Renal cortex interstitium (tissue), 15 donors: ENCODE measurements at places on chromosomes 4 and X. TPM values are rescaled to one million over a fixed set of nuclear protein-coding genes. Genes with fewer than 3 reads are reported as not detected.

The GSX2 gene
- not detected for polyA plus RNA-seq

DNA sequence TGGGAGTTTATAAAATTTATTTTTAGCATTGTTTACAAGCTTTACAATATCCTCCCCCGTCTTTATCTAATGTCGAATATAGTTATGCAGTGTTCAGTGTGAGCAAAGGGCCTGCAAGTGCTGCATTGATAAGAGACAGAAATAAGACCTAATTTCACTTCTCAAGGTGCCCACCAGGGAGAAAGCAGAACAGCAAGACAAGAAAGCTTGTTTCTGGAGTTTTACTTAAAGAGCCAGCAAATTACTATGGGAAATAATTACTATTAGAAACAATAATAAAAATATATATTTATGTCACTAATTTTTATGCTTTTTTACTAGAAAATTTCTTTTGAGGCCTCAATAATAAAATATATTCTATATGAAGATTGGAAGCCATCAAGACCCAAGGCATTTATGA, 2677.7 kb downstream of the ARAP2 start:
- DNase-seq = no peak

- DNase-seq = no peak
Observed at GRCh38 chr4:149972407-149972806, 105.8 kb upstream of the DCLK2 start.

DNA sequence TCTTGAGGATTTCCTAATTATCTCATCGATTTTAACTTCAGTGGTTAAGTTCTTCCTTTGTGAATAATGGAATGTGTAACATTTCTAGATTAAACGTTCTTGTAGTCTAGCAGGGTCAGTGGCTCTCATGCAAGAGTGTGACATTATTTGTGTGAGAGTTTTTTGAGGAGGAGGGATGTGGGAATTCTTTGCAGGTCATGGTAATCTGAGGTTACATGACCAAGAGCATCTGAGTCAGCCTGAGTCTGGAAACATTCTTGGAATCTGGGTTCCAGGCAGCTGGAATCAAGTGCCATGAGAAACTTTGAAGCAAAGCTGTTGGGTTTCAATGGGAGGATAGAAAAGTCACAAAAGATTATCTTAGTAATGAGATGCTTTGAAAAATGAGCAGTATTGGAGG, 49.5 kb downstream of the GK start:
- DNase-seq = no peak

DNA sequence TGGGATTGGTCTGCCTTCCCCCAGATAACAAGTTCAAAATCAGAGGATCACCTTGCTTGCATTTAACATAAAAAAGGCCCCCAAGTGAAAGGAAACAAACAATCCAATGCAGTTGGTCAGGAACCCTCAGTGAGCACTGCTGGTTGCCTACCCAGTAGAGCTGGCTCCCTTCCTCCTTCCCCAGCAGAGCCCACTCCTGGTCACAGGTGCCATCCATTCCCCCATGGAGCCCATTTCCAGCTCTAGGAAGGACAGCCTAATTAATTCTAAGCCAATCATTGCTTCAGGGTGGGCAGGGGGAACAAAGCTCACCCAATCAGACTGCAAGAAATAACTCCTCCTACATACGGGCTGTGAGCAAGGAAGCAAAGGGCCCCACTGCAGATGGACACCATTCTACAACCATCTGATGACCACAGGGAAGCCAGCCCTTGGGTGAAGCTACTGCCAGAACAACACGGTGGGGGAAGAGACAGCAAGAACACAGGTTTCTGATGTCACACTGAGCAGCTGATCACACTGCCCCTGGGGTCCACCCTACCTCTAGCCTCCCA, 86.5 kb downstream of the SH3KBP1 start:
- DNase-seq = no peak
